Foreskin keratinocyte (primary cell): ENCODE measurements at places on chromosomes 7 and 10. TPM values are rescaled to one million over a fixed set of nuclear protein-coding genes. Genes with fewer than 3 reads are reported as not detected.

DNA sequence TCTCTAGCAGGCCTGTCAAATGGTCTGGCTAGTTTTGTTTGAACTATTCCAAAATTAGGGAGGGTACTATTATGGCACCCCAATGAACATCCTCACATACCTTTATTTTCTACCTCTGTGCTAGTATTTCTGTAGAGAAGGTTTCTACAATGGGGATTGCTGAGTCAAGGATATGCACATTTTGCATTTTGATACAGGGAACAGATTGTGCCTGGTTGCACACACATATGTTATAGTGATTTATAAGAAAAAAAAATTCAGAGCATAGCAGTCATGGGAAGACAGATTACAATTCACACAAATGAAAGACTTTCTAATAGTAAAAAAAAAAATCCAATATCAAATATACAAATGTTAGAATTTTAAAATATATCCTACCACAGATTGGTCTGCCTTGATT lies 14.1 kb upstream of the NRBF2 start:
- DNase-seq = no peak

GRCh38 chr7:18469316-18469715 lies 26.2 kb upstream of the HDAC9 start:
- no peak for DNase-seq

DNA sequence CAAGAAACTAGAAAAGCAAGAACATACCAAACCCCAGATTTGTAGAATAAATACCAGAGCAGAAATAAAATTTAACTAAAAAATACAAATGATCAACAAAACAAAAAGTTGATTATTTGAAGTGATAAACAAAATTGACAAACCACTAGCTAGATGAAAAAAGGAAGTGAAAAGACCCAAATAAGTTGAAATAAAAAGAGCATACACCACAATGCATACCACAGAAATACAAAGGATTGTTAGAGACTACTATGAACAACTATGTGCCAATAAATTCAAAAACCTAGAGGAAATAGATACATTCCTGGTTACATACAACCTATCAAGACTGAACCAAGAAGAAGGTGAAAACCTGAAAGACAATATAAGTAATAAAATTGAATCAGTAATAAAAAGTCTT lies 333.4 kb downstream of the SH2D4B start:
- DNase-seq = no peak

DNA sequence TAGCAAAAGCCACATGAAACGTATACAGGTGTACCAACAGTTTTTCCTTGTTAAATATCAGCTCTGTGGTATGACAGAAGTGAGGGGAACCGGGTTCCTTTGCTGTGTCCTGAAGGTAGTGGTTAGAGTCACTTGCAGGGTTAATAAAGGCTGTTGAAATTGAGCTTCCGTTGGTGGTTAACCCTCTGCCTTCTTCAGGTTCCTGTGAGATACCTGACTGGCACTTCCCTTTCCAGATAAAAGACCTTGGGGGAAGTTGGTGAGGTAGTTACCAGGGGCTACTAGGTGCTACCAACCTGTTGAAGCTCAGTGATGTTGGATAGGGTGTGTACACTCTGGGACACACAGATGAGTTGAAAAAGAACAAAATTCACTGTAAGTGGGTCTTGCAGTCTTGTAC lies 384.1 kb downstream of the GATA3 start:
- no peak for DNase-seq

The LDB3 gene
- total RNA-seq = not detected in 2 replicates

- no peak for DNase-seq
These were observed 39.8 kb downstream of the ASB4 start for GRCh38 chr7:95525503-95525902.

- DNase-seq = no peak
These were observed 963.8 kb downstream of the LRMDA start for GRCh38 chr10:76395251-76395650.

The CPA2 gene
- 0.17 and 0.32 TPM in 2 replicates for total RNA-seq

DNA sequence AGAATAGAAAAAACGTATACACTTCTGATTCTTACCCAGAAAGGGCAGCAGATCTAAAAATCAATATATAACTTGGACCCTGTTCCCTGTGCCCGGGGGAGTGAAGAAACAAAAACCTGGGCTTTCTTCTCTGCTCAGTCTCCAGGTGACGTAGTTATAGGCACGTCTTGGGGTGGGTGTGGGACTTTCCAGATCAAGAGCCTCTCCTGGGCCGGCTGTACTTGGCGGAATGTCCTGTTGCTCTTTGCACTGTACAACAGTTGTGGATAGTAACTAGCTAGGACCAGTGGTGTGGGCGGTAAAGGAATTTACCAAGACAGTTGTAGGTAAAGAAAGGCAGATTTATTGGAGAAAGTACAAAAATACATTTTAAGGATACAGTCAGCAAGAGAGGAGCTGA lies 40.4 kb upstream of the STEAP4 start:
- no peak for DNase-seq

The RARRES2 gene
- total RNA-seq = not detected in 2 replicates

- DNase-seq = peak; percentile 77
These were observed 173.1 kb upstream of the AGR3 start for GRCh38 chr7:17054836-17055235.

The HMX3 gene
- not detected in 2 replicates for total RNA-seq
